ENCODE measurements at places on chromosomes 3 and 15. TPM values are rescaled to one million over a fixed set of nuclear protein-coding genes. Genes with fewer than 3 reads are reported as not detected.

- no peak for DNase-seq
- no peaks in the 10 kb centered on the region for H3K36me3 ChIP-seq
- H3K4me3 ChIP-seq: no peak overlapping the region
- H3K27me3 ChIP-seq: no peaks in the 10 kb centered on the region
These were observed 48.3 kb upstream of the CTDSPL start for GRCh38 chr3:37813403-37813802.

DNA sequence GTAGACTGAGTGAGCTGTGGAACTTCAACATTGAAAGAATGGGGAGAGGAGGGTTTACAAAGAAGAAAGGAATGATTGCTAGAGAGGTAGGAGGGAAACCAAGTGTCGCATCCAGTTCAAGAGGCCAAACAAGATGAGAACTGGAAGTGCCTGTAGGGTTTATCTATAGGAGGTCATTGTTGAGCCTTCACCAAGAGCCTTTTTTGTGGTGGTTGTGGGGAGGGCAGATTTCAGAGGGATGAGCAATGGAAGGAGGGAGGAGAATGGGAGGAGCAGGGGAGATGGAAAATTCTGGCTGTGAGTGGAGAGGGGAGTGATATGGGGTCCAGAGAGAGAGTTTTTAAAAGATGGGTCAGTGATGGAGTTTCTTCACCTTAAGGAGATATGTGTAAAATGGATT is 8.5 kb downstream of the PDIA5 start:
- H3K4me3 ChIP-seq: no peak overlapping the region
- no peaks in the 10 kb centered on the region for H3K36me3 ChIP-seq
- DNase-seq: no peak

DNA sequence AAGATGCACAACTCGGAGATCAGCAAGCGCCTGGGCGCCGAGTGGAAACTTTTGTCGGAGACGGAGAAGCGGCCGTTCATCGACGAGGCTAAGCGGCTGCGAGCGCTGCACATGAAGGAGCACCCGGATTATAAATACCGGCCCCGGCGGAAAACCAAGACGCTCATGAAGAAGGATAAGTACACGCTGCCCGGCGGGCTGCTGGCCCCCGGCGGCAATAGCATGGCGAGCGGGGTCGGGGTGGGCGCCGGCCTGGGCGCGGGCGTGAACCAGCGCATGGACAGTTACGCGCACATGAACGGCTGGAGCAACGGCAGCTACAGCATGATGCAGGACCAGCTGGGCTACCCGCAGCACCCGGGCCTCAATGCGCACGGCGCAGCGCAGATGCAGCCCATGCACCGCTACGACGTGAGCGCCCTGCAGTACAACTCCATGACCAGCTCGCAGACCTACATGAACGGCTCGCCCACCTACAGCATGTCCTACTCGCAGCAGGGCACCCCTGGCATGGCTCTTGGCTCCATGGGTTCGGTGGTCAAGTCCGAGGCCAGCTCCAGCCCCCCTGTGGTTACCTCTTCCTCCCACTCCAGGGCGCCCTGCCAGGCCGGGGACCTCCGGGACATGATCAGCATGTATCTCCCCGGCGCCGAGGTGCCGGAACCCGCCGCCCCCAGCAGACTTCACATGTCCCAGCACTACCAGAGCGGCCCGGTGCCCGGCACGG is 991 bp downstream of the SOX2 start:
- DNase-seq: peak; percentile 81
- H3K27ac ChIP-seq: no peak overlapping the region
- no peak overlapping the region for H3K4me3 ChIP-seq
- no peaks in the 10 kb centered on the region for H3K36me3 ChIP-seq
- H3K4me1 ChIP-seq: no peaks in the 10 kb centered on the region

GRCh38 chr3:55127565-55127964 is 199.7 kb upstream of the LRTM1 start:
- no peaks in the 10 kb centered on the region for H3K27me3 ChIP-seq
- DNase-seq: no peak
- H3K4me3 ChIP-seq: no peak overlapping the region
- H3K27ac ChIP-seq: no peak overlapping the region

- no peaks in the 10 kb centered on the region for H3K4me1 ChIP-seq
- no peaks in the 10 kb centered on the region for H3K27me3 ChIP-seq
- no peak overlapping the region for H3K4me3 ChIP-seq
- no peak for DNase-seq
These were observed 73.7 kb downstream of the CHDH start for GRCh38 chr3:53772562-53772961.

DNA sequence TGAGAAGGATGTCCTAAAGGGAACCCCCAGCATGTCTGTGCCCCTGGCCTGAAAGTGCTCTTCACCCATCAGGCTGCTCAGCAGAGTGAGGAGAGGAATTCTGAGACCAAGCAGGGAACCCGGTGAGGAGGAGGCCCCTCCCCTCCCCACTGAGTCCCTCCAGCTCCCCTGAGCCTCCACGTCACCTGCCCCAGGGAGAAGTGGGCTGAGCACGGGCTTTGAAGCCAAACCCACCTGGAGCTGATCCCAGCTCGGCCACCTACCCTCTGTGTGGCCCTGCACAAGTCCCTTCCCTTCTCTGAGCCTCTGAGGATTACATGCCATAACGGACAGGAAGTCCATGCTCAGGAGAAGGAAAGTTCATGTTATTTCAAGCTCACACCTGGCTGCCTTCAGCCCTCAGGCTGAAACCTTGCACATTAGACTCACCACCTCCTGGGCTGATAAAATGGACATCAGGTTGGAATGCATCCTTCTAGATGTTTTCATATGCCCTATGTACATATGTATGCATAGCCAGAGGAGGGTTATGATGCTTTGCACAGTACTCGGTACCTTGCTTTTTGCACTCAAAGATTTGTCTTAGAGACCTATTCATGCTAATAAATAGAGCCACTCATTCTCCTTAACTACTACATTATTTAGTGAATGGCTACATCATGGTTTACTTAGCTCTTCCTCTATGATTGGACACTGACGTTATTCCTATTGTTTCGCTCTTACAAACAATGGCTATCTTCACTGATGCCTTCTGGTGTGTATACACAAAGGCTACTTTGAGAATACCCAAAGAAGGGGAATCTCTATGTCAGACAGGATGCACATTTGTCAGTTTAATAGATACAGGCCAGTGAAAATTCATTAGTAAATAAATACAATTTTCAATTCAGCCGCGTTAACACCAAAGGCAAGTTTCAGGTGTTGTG is 31.6 kb upstream of the GATA2 start:
- no peaks in the 10 kb centered on the region for H3K27me3 ChIP-seq
- DNase-seq: no peak
- no peak overlapping the region for H3K27ac ChIP-seq
- no peaks in the 10 kb centered on the region for H3K36me3 ChIP-seq

GRCh38 chr15:63531586-63531985 is 27.2 kb downstream of the USP3 start:
- no peak overlapping the region for H3K27ac ChIP-seq
- H3K36me3 ChIP-seq: no peaks in the 10 kb centered on the region
- DNase-seq: no peak
- no peak overlapping the region for H3K4me3 ChIP-seq
- no peaks in the 10 kb centered on the region for H3K27me3 ChIP-seq

- no peaks in the 10 kb centered on the region for H3K27me3 ChIP-seq
- no peaks in the 10 kb centered on the region for H3K36me3 ChIP-seq
- no peaks in the 10 kb centered on the region for H3K4me1 ChIP-seq
- DNase-seq: no peak
These were observed 312.2 kb downstream of the RYR3 start for GRCh38 chr15:33623010-33623409.

GRCh38 chr15:86203462-86203861 is 123.8 kb downstream of the AGBL1 start:
- DNase-seq: no peak
- no peaks in the 10 kb centered on the region for H3K36me3 ChIP-seq
- H3K27ac ChIP-seq: no peak overlapping the region
- no peaks in the 10 kb centered on the region for H3K4me1 ChIP-seq
- H3K4me3 ChIP-seq: no peak overlapping the region

- H3K4me3 ChIP-seq: no peak within 1 kb of the TSS
- H3K27ac ChIP-seq: no peak within 1 kb of the TSS
- H3K36me3 ChIP-seq: no peaks in the 10 kb centered on the region
- peaks cover 19% of the 10 kb centered on the region for H3K4me1 ChIP-seq
- no peaks in the 10 kb centered on the region for H3K27me3 ChIP-seq
These were observed at the start of gene GNAT1 for GRCh38 chr3:50190936-50191660. Gene GNAT1, plus strand, starts transcription at chr3:50191610. Its CDS starts 116 bp downstream, at chr3:50191726.

Gene STAC
- total RNA-seq: not detected

Gene CORO2B
- total RNA-seq: 2.3 TPM

Gene SRGAP3
- total RNA-seq: 3.1 TPM

Gene GPR156
- not detected for total RNA-seq

Gene GOLGA6B
- total RNA-seq: not detected

All from pancreas (tissue), 10 donors.